ENCODE measurements at places on chromosomes 1 and 21.

- DNase-seq: no peak
Measured at GRCh38 chr1:41664861-41665640, 180.6 kb upstream of the EDN2 start.

- no peak for DNase-seq
Measured at GRCh38 chr21:15964236-15964855, 234.6 kb downstream of the USP25 start.

- DNase-seq: no peak
Measured at GRCh38 chr1:39940980-39941871, 13.7 kb upstream of the MFSD2A start.

GRCh38 chr1:61356995-61357394 is 274.6 kb downstream of the NFIA start:
- no peak for DNase-seq

GRCh38 chr1:2570332-2570731 is 14.2 kb downstream of the TNFRSF14 start:
- no peak for DNase-seq
